ENCODE measurements at places on chromosomes 6 and 20. TPM values are rescaled to one million over a fixed set of nuclear protein-coding genes. Genes with fewer than 3 reads are reported as not detected.
A peak's percentile ranks its signal among the peaks of the same experiment; 100 is the strongest.

DNA sequence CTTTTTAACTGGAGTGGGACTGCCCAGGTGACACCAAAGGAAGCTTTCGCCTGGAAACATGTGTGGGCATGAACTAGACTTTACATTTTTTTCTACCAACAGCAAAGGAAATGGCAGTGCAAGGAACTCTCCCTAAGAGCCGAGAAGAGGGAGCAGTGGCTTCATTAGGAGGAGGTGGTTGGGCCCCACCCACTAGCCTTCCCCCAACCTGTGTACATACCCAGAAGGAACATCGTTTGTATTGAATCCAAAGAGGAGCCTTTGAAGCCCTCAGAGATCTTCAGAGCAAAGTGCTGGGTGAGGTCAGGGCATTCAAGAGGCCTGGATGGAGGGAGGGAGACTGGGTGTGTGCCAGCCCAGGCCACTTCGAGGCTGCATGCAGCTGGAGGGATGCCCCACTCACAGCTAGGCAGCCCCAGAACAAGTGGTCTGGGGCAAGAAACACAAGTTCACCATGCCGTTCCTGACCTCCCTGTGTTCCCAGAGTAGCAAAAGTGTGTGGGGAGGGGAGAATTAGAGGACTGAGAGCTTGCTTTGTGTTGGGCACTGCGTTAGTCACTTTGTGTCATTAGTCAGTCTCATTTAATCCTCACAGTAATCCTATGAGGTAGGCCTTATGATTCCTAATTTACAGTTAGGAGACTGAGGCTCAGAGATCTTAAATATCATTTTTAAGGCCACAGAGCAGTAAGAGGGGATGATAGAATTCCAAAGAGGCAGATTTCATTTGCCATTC is 191.6 kb upstream of the SUPT3H start:
- no peak overlapping the region for H3K27ac ChIP-seq
- H3K36me3 ChIP-seq = no peaks in the 10 kb centered on the region
- no peaks in the 10 kb centered on the region for H3K27me3 ChIP-seq
- no peak overlapping the region for H3K4me3 ChIP-seq
- no peak for DNase-seq

- no peaks in the 10 kb centered on the region for H3K4me1 ChIP-seq
- no peak overlapping the region for H3K4me3 ChIP-seq
- H3K27ac ChIP-seq = no peak overlapping the region
- H3K36me3 ChIP-seq = no peaks in the 10 kb centered on the region
- DNase-seq = no peak
These were observed 7.0 kb upstream of the RWDD1 start for GRCh38 chr6:116564311-116564710.

DNA sequence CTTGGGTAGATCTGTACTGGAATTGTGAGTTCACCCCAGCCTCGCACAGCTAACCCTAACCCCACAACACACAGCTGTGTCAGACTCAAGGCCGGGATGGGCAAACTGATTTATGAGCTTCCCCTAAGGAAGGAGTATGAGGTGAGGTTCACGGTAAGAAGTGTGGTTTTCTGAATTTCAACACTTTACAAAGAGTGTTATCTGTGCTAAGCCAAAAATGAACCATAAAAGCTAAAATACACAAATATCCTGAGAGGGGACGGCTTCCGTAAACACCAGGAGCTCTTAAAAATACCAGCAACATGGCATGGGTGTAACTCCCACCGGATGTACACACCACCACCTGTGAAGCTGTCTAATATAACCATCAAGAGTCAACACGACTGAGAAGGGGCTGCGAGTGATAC is 101.2 kb downstream of the ATP9A start:
- no peak overlapping the region for H3K4me3 ChIP-seq
- H3K27ac ChIP-seq = no peak overlapping the region
- no peaks in the 10 kb centered on the region for H3K4me1 ChIP-seq
- DNase-seq = no peak
- H3K36me3 ChIP-seq = peaks cover 10% of the 10 kb centered on the region

- H3K4me1 ChIP-seq = peaks cover 3% of the 10 kb centered on the region
- no peaks in the 10 kb centered on the region for H3K36me3 ChIP-seq
These were observed 245.2 kb downstream of the PHACTR1 start for GRCh38 chr6:12961761-12962160.

DNA sequence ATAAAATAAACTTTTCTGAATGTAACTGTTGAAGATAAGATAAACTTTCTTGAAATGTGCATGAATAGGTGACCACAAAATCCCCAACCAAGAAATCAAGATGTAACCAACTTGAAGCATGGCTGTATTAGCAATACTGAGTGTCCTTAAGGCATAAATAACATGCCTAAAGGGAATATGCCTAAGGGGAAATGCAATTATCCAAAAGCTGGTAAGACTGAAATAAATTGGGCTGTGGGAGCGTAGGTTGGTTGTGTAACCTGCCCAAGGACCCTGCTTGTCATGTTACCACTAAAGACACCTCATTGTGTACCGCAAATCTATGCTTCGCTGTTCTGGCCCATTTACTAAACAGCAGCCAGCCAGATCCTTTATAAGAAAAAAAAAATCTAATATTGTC is 200.8 kb upstream of the PDE10A start:
- H3K4me3 ChIP-seq = no peak overlapping the region
- peaks cover 67% of the 10 kb centered on the region for H3K27me3 ChIP-seq
- H3K27ac ChIP-seq = no peak overlapping the region

- H3K4me1 ChIP-seq = no peaks in the 10 kb centered on the region
- H3K4me3 ChIP-seq = no peak overlapping the region
- DNase-seq = no peak
- no peak overlapping the region for H3K27ac ChIP-seq
- H3K36me3 ChIP-seq = no peaks in the 10 kb centered on the region
These were observed 46.9 kb upstream of the DTNBP1 start for GRCh38 chr6:15709651-15710269.

- H3K36me3 ChIP-seq = no peaks in the 10 kb centered on the region
- H3K27ac ChIP-seq = no peak overlapping the region
- peaks cover 11% of the 10 kb centered on the region for H3K4me1 ChIP-seq
- no peak overlapping the region for H3K4me3 ChIP-seq
- no peaks in the 10 kb centered on the region for H3K27me3 ChIP-seq
These were observed 21.2 kb downstream of the TGM2 start for GRCh38 chr20:38143646-38144554.

DNA sequence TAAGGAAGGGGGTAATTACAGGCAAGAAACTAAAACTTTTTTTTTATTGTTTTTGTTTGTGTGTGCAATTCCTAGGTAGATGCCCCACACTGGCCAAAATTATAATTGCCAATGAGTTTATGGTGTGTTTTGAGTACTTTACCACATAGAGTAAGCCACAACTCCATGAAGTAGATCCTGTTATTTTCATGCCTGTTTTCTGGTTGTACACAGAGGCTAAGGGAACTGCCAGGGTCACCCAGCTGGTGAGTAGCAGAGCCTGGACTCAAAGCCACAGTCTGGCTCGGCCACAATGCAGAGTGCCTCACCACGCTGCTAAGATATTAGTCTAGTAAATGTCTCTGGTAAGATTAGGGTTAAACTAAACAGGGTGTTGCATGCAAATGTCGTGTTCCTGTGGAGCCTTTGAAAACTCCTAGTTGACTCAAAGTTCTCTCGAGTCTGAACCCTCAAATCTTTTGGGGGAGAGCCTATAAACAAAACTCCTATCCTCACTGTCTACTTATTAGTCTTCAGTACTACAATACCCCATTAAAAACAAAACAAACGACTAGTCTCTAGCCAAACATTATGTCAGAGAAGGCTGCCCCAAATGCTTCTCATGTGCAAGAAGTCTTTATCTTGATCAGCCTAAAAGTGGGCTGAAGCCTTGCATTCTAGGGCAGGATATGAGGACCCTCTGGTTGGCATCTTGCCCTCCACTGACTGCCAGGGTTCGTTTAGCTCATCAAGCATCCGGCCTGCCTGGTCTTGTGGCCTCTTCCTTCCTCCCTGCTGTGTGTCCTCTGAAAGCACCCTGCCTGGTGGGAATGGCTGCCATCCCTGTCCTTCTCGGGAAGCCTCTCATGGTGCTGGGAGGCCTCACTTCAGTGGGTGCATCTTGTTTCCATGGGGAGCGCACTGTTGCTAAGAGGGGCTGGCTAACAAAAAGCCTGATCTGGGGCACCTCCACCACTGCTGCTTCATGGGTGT is 4.2 kb downstream of the DUSP22 start:
- H3K27ac ChIP-seq = no peak overlapping the region
- H3K4me1 ChIP-seq = no peaks in the 10 kb centered on the region
- no peaks in the 10 kb centered on the region for H3K36me3 ChIP-seq
- DNase-seq = no peak
- no peak overlapping the region for H3K4me3 ChIP-seq
- no peaks in the 10 kb centered on the region for H3K27me3 ChIP-seq

- H3K4me3 ChIP-seq = no peak overlapping the region
- H3K27ac ChIP-seq = peak overlapping the region; percentile 72
- peaks cover 13% of the 10 kb centered on the region for H3K4me1 ChIP-seq
- peaks cover 16% of the 10 kb centered on the region for H3K36me3 ChIP-seq
These were observed 6.5 kb downstream of the PEDS1 start for GRCh38 chr20:50146732-50147662.

ZBTB46 gene
- total RNA-seq = 0.96 TPM

SLC23A2 gene
- 29.4 TPM for total RNA-seq

WFDC12 gene
- not detected for total RNA-seq

RHAG gene
- not detected for total RNA-seq

GNRH2 gene
- 1.5 TPM for total RNA-seq

PRL gene
- not detected for total RNA-seq

STMN3 gene
- total RNA-seq = 128 TPM

SIM1 gene
- 0.22 TPM for total RNA-seq

ID4 gene
- 29.3 TPM for total RNA-seq

All from A673 (cell line).